ENCODE measurements at places on chromosomes 11 and 22.

DNA sequence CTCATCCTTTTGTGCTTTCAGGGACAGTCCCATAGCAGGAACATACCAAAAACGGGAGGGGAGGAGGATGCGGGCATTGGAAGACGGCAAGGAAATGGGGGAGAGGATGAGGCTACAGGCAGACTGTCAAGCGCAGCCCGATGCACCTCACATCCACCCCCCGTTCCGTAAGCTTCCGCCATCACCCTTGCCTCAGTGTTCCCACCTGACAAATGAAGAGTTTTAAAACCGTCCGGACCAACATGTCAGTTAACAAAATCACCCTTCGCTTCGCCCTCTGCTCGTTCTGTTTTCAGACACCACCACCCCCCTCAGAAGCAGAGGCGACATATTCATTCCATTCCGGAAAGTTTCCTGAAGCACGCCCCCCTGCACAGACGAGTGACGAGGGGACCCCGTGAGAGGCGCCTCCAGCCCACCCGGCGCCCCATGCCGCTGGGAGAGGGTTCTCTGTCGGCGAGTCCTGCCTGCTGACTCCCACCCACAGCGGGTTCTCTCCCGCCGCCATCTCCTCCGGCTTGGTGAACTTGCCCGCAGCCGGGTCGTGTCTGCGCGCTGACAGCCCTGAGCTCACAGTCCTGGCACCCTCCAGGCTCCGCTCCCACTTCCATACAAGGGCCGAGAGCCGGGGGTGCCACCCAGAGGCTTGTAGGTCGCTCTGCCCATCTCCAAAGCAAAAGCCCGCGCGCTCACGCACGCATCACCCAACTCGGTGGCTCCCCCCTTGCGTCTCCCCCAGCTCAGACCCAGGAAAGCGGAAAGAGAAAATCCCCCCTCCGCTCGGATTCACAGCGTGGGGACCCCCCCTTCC, 1.5 kb downstream of the IGSF9B start:
- DNase-seq: no peak

- DNase-seq: no peak
Measured at GRCh38 chr11:46918083-46918787, at the start of gene LRP4. TSS of gene LRP4 (minus strand) at chr11:46918550. CDS start at chr11:46918379, 171 bp downstream.

GRCh38 chr11:71293961-71294782, 41.8 kb upstream of the SHANK2 start:
- no peak for DNase-seq

GRCh38 chr22:24391836-24392217, 35.6 kb upstream of the ADORA2A start:
- DNase-seq: no peak

GRCh38 chr22:17911887-17912286, 112.5 kb downstream of the MICAL3 start:
- no peak for DNase-seq

DNA sequence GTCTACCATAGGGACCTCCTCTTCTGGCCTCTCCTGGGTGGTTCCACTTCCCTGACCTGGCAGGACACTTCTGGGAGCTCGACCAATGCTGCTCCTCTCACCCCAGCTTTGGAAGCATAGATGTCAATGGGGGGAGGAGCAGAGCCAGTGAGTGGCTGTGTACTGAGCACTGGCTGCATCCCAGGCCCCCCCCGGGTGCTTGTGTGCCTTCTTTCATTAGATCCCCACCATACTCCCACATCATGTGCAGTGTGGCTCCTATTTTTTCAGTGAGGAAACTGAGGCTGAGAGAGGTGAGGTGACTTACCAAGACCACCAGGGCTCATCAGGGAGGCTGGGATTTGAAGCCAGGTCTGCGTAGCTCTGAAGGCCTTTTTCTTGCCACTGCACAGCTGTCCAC, 44.3 kb downstream of the LRRC32 start:
- no peak for DNase-seq

GRCh38 chr11:84384731-84385130, 1098.6 kb upstream of the CCDC90B start:
- DNase-seq: no peak

- no peak for DNase-seq
Measured at GRCh38 chr22:50425179-50425916, 49.5 kb downstream of the SBF1 start.

GRCh38 chr11:63660972-63661371, 10.2 kb downstream of the ATL3 start:
- no peak for DNase-seq

GRCh38 chr11:42890773-42891172, 421.0 kb upstream of the API5 start:
- no peak for DNase-seq

DNA sequence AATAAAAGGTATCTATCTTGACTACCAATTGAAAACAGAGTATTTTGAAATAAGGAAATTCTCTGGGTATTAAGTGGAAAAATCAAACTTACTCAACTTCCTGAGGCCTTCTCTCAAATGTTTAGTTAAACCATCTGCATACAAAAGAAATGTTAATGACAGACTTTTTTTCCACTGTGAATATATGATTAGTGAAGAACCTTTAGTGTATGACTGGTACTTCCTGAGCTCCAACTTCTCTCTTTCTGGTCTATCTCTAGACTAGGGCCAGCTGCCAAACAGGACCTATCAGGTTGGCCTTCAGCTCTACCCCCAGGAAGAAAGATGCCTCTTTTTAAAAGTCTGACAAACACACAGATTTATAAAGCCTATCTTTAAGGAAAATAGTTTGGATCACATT, 68.8 kb upstream of the SCUBE2 start:
- no peak for DNase-seq

- DNase-seq: no peak
Measured at GRCh38 chr11:15815246-15816195, 540.8 kb downstream of the SOX6 start.
